ENCODE measurements at places on chromosomes 2 and 18.

- DNase-seq: no peak
Measured at GRCh38 chr18:48930926-48931325, 19.8 kb downstream of the SMAD7 start.

DNA sequence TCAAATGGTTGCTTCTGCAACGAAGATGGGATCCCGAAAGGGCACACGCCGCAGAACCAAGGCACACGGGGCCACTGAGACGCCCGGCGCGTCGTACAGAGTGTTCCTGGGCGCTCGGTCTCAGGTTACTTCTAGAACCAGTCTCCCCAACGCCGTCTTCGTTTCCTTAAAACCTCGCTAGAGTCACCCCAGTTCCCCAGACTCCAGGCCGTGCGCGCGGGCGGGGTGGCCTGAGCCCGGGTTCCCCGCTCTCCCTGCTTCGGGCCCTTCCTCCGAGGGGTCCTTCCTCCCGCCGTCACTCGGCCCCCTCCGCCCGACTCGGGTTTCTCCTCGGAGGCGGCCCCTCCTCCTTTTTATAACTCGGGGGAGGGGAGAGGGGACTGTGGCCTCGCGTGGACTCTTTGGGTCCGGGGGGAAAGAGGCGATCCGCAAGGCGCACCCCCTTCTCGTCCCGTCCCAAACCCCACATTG, 774 bp upstream of the FZD7 start:
- DNase-seq: peak; percentile 3

GRCh38 chr2:99607861-99608491, 118.2 kb upstream of the REV1 start:
- DNase-seq: no peak

DNA sequence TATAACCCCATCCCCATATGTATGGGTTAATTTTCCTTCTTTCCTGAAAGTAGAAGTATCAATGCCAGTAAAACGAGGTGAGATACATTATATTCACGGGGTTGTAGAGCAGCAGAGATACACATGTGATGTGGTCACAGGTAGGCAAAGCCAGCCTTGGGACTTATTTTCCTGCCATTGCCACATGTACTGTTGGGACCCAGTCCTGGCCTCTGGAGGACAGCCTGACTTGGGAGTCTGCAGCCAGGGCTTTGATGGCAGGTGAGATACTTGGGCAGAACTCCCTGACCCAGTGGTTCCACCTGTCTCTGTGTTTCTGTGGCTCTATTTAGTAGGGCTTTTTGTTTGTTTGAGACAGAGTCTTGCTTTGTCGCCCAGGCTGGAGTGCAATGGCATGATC, 18.1 kb downstream of the PLEKHB2 start:
- DNase-seq: no peak

- DNase-seq: no peak
Measured at GRCh38 chr2:99336804-99337112, 431 bp upstream of the EIF5B start.

DNA sequence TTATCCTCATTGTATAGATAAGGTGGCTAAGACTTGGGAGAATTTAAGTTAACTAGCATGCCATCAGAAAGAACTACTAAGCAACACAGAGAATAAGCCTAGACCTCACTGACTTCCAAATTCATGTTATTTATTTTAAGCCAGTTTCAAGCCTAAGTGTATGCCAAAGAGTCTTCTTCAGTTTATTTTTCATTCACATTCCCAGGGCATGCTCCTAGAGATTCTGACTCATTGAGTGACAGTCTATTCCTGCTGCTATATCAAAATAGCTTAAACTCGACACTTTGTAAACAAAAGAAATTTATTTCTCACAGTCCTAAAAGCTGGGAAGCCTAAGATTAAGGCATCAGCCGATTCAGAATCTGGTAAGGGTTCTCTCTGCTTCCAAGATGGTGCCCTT, 467.1 kb downstream of the MBD2 start:
- no peak for DNase-seq

DNA sequence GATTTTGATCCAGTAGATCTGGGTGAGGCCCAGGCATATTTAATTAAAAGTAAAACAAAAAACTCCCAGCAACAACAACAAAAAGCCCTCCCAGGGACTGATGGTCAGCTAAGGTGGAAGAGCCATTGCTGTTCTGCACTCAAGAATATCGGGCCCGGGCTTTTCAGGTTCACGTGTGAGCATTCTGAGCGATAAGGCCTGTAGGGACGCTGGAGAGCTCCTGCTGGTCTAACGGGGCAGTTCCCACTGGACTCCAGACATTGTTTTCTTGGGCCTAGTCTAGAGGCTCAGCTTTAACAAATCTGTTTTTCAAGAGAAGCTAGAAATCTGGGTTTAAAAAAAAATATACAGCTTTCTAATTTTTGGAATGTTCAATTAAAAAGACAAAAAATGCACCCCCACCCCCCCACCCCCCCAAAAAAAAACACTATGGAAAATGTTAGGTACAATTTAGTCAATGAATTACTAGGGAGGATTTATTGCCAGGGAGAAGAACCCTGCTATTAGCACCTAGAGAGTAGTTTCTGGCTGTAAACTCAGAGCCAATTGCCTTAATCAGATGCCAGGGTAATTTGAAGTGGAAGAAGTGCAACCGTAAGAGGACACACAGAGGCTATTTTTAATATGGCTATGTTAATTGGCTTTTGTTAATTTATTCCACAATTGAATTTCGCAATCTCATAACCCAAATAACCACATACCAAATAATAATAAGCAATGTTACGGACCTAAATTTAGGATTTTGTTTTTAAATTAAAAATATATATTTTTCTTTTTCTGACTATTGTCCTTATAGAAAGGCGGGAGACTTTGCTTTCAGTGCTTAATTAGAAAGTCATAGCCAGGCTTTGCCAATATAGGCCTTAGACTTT, 78.9 kb downstream of the MAP4K4 start:
- DNase-seq: no peak

GRCh38 chr2:199455210-199455544, 2.6 kb downstream of the SATB2 start:
- DNase-seq: no peak

- no peak for DNase-seq
Measured at GRCh38 chr2:27372937-27373336, 2.5 kb downstream of the SNX17 start.

DNA sequence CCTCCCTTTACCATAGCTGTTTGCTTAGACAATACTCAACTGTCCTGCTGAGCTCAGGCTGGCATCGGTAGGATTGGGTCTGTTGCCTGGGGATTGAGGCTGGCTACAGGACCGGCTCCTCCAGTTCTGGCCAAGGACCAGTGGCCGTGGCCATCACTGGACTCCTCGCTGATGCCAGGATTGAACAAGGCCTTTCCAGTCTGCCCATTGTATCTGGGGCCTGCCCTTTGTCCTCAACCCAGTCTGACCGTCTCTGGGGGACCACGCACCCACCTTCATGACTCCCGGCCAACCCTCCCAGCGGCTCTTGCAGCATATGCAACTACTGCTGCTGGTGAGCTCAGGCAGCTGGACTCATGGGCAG, 28.7 kb downstream of the SH2D6 start:
- DNase-seq: no peak

DNA sequence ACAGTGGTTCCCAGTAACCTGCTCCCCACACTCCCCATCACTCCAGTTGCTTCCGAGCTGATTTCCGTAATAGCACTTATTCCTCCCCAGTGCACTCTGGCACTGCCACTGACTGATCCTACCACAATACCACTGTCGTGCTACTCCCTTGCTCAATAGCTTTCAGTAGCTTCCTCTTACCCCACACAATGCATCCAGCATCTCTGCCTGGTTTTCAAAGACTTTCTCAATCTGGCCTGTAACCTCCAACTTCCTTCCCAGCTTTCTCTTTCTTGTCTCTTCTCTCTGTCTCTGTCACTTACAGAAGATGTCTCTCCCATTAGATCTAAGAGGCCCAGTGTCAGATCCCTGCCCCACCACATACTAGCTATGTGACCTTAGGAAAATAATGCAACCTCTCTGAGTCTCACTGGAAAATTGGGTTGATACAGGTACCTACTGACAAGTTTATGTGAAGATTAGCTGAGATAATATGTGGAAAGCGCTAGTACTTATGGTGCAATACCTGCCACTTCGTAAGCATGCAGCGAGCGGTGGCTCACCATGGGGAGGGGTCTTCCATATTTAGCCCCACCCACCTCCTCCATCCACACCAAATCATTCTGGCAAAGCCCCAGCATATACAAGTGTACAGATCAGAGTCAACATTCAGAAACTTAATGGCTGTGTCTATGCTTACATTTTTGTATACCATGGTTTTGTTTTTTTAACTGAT, 36.7 kb downstream of the SFXN5 start:
- DNase-seq: no peak

- DNase-seq: no peak
Measured at GRCh38 chr2:96396095-96396494, 60.5 kb downstream of the NCAPH start.

DNA sequence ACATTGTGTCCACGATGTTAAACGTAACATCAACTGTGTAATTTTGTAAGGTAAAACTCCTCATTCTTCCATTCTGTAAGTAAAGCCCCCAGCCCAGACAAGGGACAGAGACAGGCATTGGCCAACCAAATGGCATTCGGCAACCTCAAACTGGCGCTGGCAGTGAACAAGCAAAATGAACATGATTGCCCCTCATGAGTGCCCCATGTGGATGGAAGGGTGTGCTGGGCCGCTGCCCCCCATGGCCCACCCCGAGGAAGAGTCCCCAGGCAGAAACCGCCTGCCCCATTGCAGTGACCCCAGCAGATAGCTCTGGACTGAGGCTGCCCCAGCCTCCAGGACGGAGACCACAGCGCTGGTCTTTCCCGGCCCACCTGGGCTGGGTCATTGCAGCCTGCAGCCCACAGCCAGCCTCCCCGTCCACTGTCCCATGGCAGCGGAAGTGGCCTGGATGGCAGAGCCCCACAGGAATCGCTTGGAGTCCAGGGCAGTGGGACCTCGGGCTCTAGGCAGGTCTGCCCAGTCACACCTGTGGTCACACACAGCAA, 220.2 kb downstream of the HDAC4 start:
- DNase-seq: no peak

- no peak for DNase-seq
Measured at GRCh38 chr2:96500385-96501066, 4.6 kb downstream of the NEURL3 start.

DNA sequence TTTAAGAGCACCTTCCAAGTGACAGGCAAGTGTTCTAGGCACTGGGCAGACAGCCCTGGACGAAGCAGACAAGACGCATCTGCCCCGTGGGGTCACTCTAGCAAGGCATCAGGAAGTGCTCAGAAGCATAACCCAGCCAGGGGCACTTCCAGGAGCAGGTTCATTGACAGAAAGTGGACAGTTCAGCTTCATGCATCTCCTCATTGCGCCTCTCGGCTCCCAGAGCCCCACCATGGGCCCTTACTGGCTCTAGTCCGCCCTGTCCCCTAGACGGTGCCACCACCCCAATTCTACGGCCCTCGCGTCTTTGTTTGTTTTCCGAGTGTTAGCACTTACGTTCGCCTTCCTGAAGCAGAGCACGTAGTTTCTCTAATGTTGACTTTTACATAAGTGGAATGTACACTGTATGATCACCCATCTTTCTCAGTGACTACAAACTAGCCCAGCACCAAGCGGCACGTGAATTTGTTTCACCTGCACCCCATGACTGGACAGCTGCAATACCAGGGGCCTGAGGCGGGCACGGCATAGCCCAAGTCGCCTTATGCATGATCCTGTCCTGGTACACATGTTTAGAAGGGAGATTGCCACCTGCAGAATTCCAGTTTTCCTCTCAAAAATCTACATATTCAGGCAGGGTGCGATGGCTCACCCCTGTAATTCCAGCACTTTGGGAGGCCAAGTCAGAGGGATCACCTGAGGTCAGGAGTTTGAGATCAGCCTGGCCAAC, 33.2 kb downstream of the SNED1 start:
- DNase-seq: no peak

GRCh38 chr18:48044944-48045343, 114.5 kb upstream of the SMAD2 start:
- DNase-seq: no peak

DNA sequence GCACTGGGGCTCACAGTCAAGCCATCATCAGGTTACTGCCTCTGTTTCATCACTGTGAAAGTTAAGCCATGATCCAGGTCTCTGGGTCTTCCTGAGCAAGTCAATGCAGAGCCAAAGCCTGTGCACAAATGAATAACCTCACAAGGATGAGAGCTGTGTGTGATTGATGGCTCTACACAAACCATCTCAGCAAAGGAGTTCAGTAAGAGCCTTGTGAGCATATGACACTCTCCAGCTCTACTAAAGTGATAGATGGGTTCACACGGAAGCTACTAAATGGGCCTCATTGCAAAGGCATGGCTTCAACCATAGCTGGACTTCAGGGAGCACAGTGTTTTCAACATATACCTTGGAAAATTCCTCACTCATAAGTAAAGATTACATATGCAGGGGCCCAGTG, 101.5 kb downstream of the AFF3 start:
- DNase-seq: no peak
